ENCODE measurements at places on chromosomes 13 and 19. TPM values are rescaled to one million over a fixed set of nuclear protein-coding genes. Genes with fewer than 3 reads are reported as not detected.

DNA sequence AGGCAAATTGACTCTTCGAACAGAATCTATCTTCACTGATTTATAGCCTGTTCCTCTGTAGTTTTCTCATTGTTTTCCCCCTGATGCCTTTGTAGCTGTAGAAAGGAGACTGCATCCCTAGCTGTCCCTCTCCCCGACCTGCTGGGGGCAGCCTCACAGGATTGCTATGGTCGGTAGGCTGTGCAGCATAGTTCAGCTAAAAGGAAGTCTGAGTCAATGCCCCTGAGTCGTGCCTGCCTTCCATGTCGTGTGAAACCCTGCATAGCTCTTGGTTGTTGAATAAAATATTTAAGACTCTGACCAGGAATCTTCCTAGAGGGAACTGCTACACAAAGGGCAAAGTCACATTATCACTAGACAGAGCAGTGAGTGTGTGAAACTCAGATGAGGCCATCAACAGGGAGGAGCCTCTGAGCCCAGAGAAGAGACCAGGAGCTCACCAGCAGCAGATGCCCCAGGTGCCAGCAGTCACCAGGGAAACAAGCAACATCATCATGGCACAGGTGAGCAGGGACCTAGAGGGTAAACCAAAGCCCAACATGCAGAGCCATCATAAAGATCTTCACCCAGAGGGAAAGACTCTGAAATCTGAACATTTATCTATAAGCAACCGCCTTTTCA is 108.4 kb upstream of the NBEA start:
- DNase-seq: no peak

GRCh38 chr19:30091456-30091855 is 149.4 kb downstream of the URI1 start:
- DNase-seq: no peak

DNA sequence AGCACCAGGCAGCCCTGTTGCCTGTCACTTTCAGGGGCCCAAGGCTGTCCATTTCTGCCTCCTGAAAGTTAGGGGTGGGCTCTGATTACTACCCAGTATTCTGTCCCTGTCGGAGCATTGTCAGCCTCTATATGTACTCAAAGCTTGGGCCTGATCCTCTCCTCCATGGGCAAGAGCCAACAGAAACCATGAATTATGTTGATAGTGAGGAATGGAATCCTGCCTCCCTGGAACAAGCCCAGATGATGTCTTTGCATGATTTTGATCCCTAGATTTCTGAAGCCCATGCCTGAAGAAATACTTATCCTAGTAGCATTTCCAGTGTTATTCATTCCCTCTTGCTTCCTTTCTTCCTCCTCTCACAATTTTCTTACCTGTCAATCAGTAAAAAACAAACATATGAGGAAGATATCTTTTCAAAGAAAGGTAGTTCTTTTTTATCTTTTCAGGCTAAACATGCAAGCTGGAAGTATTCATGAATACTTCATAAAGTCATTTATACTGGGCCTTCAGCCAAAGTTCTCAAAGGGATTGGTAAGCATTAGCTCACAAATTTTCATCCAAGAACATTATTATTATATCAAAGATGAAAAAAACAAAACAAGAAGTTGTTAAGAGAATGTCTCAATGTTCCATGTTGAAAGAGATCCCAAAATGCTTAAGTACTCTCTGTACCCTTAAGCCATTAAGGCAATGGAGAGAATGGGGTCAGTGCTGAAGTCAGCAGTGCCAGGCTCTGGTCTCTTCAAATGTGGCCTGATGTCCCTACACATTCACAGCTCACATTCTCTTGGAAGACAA is 171.7 kb downstream of the NHLRC3 start:
- DNase-seq: no peak

GRCh38 chr13:50780201-50781015 is 63.1 kb downstream of the DLEU7 start:
- DNase-seq: no peak

- no peak for DNase-seq
Observed at GRCh38 chr19:12665281-12665573, 1.3 kb downstream of the MAN2B1 start.

- DNase-seq: no peak
Observed at GRCh38 chr19:33868076-33868735, 71.5 kb downstream of the KCTD15 start.

DNA sequence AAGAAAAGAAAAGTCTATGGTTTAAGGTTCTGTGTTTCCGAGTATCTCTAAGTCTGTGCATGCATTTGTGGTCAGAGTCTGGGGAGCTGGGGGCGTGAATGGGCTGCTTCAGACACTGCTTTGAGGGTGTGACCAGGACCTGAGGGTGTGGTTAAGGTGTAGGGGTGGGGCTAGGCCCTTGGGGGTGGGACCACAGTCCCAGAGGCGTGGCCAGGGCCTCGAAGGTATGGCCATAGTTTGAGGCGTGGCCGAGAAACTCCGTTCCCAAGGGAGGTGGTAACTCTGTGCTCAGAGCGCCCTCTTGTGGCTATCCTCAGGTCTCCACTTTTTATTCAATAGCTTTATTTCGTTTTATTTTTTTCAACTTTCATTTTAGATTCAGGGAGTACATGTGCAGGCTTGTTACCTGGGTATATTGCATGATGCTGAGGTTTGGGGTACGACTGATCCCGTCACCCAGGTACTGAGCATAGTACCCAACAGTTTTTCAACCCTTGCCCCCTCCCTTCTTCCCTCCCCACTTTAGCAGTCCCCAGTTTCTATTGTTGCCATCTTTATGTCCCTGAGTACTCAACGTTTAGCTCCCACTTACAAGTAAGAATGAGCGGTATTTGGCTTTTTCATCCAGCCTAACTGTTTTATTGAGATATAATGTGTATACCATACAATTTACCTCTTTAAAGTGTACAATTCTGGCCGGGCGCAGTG is 7.0 kb upstream of the CBLC start:
- DNase-seq: no peak

Gene ZNF575
- polyA plus RNA-seq: 3.0 TPM

GRCh38 chr13:29901710-29902631 is 51.6 kb upstream of the UBL3 start:
- DNase-seq: no peak

Gene COX6B2
- polyA plus RNA-seq: 0.15 TPM

DNA sequence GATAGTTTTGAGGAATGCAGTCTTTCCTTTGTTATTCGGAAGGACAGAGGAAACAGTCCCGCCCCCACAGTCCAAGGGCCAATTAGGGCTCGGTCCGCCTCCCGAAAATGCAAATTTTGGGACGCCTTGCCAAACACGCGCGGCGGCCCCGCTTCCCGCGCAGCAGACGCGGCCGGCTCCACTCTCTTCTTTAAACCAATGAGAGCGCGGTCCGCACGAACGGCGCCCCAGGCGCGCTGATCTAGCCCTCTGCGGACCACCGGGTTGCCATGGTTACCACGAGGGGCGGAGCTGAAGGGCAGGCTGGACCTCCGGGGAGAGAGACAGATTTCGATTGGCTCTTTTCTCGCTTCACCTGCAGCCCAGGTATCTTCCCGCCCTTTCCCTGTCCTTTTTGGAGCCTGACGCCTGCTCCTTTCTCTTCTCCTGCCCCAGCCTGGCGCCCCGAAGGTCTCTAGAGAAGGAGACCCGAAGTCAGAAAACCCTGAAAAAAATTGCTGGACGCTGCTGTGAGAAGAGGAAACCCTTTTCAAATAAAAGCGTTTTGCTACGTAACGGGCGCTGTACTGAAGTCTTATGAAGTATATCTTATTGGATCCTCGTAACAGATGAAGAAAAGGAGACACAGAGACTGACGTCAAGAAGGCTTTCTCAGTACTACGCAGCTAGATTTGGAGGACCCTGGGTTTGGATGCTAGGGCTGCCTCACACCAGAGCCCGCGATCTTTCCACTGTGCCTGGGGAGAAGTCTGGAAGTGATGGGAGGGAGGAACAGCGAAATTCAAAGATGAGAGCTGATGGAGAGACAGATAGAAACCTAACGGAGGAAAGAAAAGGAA is 2.0 kb downstream of the PTH2 start:
- DNase-seq: no peak

Gene ACP5
- 1.1 TPM for polyA plus RNA-seq

Gene ZIK1
- 4.8 TPM for polyA plus RNA-seq

Gene CALR3
- not detected for polyA plus RNA-seq

DNA sequence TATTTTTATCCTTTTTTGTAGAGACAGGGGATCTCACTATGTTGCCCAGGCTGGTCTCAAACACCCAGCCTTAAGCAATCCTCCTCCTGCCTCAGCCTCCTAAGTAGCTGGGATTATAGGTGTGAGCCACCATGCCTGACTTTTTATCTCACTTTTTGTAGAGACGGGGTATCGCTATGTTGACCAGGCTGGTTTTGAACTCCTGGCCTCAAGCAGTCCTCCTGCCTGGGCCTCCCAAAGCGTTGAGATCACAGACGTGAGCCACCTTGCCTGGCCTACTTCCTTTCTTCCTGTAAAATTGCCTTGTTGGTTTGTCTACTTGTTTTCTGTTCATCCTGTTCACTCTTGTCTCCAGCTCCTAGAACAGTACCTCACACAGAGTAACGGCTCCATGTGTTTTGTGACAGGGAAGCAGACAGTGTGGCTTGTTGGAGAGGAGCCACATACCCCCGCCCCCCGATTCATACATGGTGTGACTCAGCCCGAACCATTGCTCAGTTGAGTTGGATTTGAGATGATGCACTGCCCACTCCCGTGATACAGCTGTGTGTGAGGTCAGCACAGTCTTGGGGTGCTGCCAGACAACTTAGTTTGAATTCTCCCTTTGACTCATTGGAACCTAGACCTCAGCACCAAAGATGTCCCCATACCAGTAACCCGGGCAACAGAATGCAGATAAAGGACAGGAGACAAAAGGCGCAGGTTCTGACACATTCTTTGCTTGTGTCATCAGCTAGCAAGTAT is 34.2 kb downstream of the GPR42 start:
- no peak for DNase-seq

- DNase-seq: no peak
Observed at GRCh38 chr13:110696776-110697175, 9.1 kb downstream of the CARS2 start.

DNA sequence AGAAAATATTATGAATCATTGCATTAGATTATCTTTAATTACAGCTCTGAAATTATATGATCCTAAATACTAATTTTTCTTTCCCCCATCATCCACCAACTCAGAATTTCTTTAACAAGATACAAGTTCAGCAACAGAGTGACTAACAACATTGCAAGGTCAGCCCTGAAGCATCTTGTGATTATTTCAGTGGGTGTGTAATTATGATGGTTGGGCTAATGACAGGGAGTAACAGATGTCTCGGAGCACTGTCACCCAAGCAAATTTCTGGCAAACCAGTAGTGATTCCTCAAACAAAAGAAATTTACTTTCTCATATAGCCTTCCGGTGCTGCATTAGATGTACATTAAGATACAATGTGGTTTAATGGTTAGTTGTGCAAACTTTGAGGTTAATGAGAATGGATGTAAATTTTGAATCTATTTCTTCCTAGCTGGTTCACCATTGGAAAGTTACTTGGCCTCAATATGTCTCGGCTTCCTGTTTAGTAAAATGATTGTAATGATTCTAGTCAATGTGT is 238.9 kb downstream of the ITGBL1 start:
- DNase-seq: no peak

DNA sequence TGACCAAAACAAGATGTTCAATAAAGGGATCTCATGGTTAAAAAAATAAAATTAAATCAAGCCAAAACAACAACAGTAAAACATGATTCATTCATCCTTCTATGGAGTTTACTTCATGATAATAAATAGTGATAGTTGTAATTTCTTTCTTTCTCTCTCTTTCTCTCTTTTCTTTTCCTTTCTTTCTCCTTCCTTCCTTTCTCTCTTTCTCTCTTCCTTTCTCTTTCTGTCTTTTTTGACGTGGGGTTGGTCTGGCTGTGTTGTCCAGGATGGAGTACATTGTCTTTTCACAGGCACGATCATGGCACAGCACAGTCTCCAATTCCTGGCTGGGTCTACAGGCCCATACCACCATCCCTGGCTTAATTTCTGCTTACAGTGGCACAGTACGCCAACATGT is 29.1 kb upstream of the PCCA start:
- DNase-seq: no peak

DNA sequence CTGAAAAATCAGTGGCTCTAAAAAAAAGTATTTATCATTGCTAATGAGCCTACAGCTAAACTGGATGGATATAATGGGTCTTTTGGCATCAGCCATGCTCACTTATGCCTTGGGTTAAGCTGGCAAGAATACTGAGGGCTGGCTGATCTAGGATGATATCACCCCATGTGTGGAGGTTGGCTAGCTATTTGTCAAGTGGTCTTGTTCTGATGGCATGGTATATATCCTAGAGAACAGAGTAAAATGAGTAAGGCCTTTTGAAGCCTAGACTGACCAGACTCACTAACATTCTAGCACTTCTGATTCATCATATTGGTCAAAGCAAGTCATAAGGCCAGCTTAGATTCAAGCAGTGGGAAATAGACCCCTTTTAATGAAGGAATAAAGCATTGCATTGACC is 383.0 kb downstream of the SLITRK1 start:
- no peak for DNase-seq

- no peak for DNase-seq
Observed at GRCh38 chr19:1560286-1560882, 7.7 kb downstream of the MEX3D start.

DNA sequence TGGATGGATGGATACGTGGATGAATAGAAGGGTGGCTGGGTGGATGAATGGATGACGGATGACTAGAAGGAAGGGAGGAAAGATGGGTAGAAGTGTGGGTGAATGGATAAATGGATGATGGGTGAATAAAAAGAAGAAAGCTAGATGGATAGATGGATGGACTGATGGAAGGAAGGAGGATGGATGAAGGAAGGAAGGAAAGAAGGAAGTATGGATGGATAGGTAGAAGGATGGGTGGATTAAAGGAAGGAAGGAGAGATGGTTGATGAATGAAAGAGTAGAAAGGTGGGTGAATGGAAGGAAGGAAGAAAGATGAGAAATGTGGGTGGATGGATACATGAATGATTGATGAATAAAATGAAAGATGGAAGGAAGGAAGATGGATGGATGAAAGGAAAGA is 14.5 kb downstream of the ARHGEF18 start:
- no peak for DNase-seq

DNA sequence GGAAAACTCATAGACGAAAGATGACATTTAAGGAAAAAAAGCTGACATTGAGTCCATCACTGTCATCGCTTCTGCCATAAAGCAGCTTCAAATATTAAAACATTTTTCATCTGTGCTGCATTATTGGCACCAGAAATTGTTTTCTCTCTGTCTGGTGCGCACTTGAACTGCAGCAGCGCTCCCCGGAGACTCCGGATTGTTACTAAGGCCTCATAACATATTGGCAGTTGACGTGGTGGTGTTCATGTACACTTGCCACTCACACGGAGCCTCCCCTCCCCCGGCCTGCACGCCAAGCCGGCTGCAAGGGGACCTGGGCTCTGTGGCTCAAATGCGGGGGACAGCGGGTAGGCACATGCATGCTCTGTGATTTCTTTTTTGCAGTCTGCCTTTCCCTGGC is 203.2 kb downstream of the TSHZ3 start:
- no peak for DNase-seq

- no peak for DNase-seq
Observed at GRCh38 chr19:54218259-54218658, 4.5 kb downstream of the LILRB3 start.

Gene SIGLEC8
- polyA plus RNA-seq: not detected

Gene CACNA1A
- 1.6 TPM for polyA plus RNA-seq

DNA sequence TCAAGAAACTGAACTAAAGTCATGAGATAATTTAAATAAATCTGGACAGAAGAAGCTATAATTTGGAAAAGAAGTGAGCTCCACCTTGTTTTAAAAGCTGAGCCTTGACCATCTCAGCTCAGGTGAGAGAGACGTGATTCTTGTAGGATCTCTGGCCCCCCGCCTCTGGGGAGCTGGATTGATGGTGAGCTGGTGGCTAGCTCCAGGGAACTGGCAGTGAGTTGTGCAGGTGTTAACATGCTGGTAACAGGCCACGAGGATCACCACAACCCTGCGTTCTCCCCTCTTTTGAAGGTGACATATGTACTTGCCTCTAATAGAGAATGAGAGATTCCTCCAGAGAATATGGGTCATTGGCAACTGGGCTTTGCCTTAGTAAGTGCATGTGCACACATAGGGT is 485.1 kb downstream of the IRS2 start:
- no peak for DNase-seq
